Stimulated activated CD8-positive, alpha-beta memory T cell treated with anti-CD3 and anti-CD28 coated beads, Interleukin-4, amount 100 ng/mL, for 1 hour (primary cell): ENCODE measurements at places on chromosomes 1 and 21.

GRCh38 chr1:50971748-50972305 lies 1.8 kb downstream of the CDKN2C start:
- DNase-seq = no peak

- no peak for DNase-seq
These were observed 70.6 kb upstream of the CACNA1E start for GRCh38 chr1:181412746-181413145.

- no peak for DNase-seq
These were observed 94.8 kb upstream of the DISP3 start for GRCh38 chr1:11384170-11384554.

DNA sequence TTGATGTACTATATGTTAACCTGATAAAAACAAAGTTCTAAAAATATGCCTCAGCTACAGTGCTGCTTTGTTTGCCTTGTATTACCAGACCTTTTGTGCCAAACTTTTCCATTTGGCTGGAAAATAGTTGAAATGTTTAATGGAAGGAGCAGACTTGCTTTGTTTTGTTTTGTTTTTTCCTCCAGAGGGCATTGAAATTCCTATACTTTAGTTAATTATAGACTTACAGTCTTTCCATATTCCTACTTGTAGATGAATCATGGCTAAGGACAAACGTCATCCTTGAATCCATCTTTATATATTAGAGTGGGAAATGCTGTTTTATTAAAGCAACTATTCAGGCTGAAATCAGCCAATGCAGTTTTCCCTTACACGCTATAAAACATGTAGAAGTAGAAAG lies 6.7 kb downstream of the CAP1 start:
- DNase-seq = no peak

DNA sequence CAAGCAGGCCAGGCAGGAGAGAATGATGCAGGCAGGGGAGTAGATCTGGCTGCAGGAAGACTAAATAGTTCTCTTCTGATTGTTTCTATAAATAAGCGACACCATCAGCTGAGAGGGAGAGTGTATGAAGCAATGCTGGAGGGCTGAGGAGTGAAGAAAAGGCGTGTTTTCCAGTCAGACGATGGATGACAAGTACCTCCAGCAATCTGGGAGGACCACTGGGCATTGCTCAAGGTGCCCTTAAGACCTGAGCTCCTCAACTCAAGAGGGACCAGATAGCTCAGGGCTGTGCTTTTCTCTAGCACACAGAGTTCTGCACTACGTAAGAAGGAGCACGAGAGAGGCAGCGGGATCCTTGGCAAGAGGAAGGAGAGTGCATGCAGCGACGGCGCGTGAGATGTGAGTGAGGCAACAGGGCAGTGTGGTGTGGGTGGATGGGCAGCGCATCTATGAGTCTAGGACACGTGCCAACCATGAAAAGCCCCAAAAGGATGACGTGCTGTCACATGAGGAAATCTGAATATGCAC lies 36.0 kb downstream of the PABPC4 start:
- DNase-seq = no peak

DNA sequence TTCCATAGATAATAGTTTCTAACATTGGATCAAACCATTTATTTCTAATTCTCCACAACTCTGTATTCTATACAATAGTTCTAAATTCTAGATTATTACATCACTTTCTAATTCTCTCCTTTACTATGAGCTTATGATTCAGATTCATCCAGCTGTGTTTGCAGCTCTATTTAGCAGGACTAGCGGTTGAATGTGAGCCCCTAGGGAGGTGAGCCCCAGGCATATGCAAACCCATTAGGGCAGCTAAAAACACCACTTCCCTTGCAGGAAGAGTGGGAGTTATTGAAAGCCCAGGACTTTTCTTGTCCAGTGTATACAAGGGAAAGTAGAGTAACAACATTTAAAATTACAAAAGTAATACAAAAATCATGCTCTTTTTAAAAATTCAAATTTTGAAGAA lies 56.9 kb downstream of the KRTAP19-8 start:
- DNase-seq = no peak

DNA sequence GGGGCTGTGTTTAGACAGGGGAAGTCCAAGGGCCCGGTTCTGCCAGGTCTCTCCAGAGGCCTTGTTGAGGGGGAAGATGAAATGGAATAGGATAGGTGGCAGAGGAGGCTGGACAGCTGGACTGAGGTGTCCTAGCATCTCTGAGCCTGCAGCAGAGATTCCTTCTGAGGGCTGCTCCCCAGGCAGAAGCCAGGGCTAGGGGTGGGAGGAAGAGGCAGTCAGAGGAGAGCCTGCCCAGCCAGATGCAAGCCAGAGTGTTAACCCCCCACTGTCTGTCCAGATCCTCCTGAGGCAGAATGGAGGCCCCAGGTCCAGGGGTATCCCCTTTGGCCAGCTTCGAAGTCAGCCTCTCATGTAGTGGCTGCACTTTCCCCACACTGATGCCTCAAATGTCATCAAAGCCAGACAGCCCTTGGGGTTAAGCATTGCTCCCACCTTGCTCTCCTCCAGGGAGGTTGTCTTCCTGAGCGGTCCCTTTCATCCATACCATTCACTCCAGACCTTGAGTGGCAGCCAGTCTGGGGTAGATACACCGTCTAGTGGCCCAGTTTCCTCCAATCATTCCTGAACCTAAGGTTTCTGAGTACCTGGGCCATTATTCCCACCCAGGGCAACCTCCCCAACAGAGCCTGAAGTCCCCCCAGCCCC lies 1.7 kb downstream of the CSF1 start:
- DNase-seq = no peak

- DNase-seq = no peak
These were observed 121.8 kb upstream of the ERRFI1 start for GRCh38 chr1:8147956-8148355.

DNA sequence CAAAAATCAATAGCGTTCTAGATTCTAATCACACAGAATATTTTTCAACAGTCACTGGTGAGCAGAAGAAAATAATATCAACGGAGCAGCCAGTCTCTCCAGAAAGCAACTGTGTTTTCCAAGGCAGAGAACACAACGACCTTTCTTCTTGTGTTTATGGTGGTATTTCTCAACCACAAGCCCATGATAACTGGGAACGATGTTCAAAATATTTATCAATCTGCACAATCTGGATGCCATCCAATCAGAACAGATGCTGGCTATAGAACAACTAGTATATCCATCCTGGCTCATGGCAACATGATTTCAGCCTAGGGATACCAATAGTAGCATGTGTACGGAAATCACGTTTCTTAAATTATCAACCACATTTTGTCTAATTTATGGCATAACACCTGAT lies 162.7 kb upstream of the RUNX1 start:
- DNase-seq = no peak

GRCh38 chr21:44871576-44872269 lies 1.8 kb downstream of the PTTG1IP start:
- no peak for DNase-seq

DNA sequence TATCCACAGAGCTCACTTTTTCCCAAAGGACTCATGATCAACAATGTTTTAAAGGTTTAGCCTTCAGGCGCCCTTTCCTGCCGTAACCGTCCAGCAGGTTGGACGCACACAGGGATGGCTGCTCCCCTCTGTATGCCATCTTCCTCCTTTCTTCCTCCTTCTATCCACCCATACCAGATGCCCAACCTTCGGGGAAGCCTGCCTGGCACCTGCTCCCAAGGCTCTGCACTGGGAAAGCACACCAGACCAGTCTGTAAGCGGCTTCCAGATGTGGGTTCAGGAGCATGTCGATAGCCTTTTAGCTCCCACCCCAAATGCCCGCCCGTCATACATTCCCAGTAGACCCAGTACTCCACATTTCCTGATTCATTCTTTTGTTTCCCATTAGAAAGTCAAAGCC lies 52.9 kb downstream of the STUM start:
- no peak for DNase-seq

- DNase-seq = no peak
These were observed 8.8 kb upstream of the P3R3URF start for GRCh38 chr1:46184920-46185658.

DNA sequence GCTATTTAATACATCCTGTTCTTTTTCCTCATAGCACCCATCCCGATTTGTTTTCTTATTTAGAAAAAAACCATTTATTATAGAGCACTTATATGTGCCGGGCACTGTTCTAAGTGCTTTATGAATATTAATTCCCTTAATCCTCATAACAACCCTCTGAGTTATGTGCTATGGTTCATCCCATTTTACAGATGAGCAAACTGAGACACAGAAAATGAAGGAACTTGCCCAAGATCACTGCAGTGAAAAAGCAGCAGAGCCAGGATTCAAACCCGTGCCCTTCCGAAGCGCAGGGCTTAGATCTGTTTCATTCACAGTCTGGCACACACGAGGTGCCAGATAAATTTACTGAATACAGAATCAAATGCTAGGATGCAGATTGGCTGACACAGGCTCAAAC lies 85.1 kb upstream of the ZC3H12A start:
- no peak for DNase-seq

DNA sequence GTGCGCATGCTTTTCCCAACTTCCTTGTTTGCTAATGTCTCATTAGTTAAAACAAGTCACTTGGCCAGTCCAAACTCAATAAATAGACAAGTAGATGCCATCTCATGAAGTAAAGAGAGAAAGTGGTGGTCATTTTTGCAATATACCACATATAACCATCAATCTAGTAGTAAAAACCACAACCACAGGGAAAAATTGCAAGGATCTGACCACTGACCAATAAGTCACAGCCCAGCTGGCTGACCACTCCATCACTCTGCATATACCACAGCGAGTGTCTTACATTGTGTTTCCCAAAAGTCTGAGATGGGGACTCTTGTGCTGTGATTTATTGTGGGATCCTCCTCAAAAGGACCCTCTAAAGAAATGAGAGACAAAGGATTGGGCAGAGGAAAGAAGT lies 76.0 kb downstream of the FH start:
- no peak for DNase-seq

- no peak for DNase-seq
These were observed 86.0 kb downstream of the PRRX1 start for GRCh38 chr1:170749959-170750358.

DNA sequence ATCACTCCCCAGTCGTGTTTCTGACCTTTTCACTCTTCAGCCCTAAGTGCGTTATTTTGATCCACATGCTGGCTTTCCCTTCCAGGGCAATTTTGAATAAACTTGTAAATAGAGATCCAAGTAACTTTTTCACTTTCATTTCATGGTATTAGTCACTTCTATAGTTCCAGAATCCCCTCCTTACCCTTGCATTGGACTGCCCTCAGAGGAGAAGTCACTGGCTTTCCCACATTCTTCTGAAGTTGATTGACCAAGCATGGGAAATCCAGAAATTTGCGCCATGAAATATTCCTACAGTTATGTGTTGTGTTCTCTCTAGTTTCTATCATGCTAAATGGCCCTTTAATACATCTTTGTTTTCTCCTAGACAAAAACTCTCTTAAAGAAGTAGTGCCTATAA lies 177.3 kb upstream of the GORAB start:
- DNase-seq = no peak

DNA sequence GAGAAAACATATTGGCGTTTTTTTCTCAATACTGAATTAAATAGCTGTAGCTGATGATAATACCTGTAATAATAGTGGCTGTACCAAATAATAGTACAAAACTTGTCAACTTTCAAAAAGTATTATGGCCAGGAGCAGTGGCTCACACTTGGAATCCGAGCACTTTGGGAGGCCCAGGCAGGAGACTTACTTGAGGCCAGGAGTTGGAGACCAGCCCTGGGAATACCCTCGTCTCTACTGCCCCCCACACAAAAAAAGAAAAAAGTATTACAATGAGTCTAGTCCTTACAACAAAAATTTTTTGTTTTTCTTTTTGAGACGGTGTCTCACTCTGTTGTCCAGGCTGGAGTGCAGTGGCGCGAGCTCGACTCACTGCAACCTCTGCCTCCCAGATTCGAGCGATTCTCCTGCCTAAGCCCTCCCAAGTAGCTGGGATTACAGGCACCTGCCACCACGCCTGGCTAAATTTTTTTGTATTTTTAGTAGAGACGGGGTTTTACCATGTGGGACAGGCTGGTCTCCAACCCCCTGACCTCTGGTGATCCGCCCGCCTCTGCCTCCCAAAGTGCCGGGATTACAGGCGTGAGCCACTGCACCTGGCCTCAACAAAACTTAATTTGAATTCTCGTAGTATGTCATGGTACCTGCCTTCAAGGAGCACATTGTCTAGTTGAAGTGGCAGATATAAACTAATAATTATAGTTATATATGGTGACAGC lies 1.4 kb downstream of the RBBP4 start:
- DNase-seq = no peak

DNA sequence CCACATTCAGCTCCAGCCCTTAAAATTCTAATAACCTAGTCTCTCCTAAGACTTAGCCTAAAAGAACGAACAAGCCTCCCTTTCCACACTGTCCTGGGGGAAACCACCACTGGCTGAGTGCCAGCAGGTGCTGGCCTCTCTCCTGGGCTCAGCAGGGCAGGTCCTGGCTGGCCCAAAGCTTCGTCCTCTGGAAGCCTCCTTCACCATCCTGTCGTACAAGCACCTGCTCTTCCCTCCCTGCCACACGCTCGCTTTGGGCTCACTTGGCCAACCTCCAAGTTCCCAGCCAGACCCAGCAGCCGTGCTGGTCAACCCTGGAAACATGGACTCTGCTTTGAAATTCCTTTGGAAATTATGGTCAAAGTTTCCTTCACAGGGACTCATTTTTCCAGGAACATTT lies 58.2 kb upstream of the SLC25A33 start:
- DNase-seq = no peak

DNA sequence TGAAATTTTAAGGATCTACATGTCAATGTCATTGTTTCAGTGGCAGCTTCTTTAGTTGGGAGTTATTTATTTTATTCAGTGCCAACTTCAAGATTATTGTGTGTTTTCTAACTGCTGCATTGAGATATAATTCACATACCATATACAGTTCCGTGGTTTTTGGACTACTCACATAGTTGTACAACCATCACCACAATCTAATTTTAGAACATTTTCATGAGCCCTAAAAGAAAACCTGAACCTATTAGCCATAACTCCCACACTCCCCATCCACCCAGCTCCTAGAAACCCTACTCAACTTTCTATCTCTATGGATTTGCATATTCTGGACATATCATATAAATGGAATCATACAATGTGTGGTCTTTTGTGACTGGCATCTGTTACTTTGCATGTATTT lies 220.0 kb downstream of the LRRC40 start:
- no peak for DNase-seq

- DNase-seq = no peak
These were observed 36.7 kb upstream of the LRRC8B start for GRCh38 chr1:89487972-89488371.

DNA sequence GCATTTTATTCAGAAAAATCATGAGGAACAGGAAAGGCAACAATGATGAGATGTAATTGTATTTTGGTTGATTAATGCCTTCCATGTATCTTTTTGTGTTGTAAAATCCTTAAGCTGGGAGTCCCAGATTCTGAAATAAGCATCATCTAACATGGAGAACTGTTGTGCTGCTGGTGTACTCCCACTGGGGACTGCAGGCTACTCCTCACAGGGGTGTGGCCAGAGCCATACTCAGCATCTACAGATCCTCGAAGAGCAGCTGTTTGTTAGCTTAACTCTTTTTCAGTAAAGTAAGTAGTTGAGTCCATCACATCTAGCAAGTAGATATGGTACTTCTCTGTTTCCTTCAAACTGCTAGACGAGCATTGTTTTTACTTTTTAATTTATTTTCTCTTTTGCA lies 358.0 kb downstream of the BRINP3 start:
- no peak for DNase-seq

- no peak for DNase-seq
These were observed 57.2 kb downstream of the AGPAT3 start for GRCh38 chr21:43921979-43922945.
